Immature natural killer cell (primary cell): ENCODE measurements at places on chromosomes 4 and X. TPM values are rescaled to one million over a fixed set of nuclear protein-coding genes. Genes with fewer than 3 reads are reported as not detected.

ARMCX1 gene
- 0.21 TPM for polyA plus RNA-seq

DNA sequence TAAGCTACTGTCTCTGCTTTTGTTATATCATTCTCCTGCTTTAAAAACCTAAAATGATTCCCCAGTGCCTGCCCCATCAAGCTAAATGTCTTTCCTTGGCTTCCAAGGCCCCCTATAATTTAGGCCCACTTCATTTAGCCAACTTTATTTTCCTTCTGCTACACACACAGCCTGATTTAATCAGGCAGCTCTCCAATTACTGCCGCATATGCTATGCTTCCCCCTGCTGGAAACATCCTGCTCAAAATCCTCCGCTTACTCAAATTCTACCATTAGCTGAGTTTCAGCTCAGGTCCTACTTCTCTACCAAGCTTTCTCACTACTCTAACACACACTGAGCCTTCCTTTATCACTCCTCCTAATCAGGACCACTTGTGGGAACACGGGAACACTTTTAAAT lies 17.0 kb downstream of the LAMP2 start:
- peaks cover 3% of the 10 kb centered on the region for H3K36me3 ChIP-seq
- peaks cover 2% of the 10 kb centered on the region for H3K27me3 ChIP-seq
- no peak for DNase-seq
- H3K4me3 ChIP-seq, result no peak overlapping the region
- H3K27ac ChIP-seq, result peak overlapping the region; percentile 59

GAB3 gene
- polyA plus RNA-seq, result 15.6 TPM

TLR10 gene
- 0.72 TPM for polyA plus RNA-seq

DNA sequence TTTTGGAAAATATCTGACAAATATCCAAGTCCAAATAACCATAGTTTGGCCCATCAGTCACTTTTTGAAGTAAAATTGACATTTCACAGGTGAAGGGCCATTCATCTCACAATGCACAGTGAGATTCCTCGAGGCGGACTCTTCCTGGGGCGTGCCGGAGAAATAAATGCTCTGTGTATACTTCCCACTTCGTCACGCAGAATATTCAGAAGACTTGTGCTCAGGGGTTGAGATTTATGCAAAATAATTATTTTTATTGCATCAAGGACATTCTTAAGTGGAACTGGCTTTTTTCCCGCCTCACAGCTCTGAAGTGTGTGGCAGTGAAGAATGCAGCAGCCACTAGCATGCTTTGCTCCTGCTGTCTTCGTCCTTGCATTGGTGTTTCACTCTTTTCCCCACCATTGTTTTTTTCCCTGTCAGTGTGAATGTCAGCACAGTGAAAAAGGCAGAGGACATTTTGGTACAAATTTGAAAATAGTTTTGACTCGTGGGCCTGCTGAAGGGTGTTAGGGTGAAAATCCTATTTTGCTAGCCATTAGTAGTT lies 70.6 kb downstream of the FAM193A start:
- peaks cover 4% of the 10 kb centered on the region for H3K36me3 ChIP-seq
- no peaks in the 10 kb centered on the region for H3K27me3 ChIP-seq
- DNase-seq, result no peak
- H3K27ac ChIP-seq, result no peak overlapping the region
- H3K4me3 ChIP-seq, result no peak overlapping the region
- H3K4me1 ChIP-seq, result peaks cover 55% of the 10 kb centered on the region

GRCh38 chr4:45554423-45554822 lies 569.4 kb downstream of the GABRG1 start:
- no peaks in the 10 kb centered on the region for H3K27me3 ChIP-seq
- no peaks in the 10 kb centered on the region for H3K36me3 ChIP-seq
- no peak for DNase-seq
- H3K4me3 ChIP-seq, result no peak overlapping the region

GRCh38 chr4:98890702-98891455 lies 38.1 kb downstream of the EIF4E start:
- no peaks in the 10 kb centered on the region for H3K27me3 ChIP-seq
- no peak overlapping the region for H3K27ac ChIP-seq
- no peak overlapping the region for H3K4me3 ChIP-seq
- peaks cover 21% of the 10 kb centered on the region for H3K36me3 ChIP-seq
- DNase-seq, result no peak

GRCh38 chrX:134793978-134794377 lies 135.7 kb upstream of the PLAC1 start:
- H3K27ac ChIP-seq, result no peak overlapping the region
- no peak for DNase-seq
- no peak overlapping the region for H3K4me3 ChIP-seq
- peaks cover 2% of the 10 kb centered on the region for H3K27me3 ChIP-seq
- H3K36me3 ChIP-seq, result no peaks in the 10 kb centered on the region

GRCh38 chrX:120321520-120322281 lies 10.4 kb upstream of the TMEM255A start:
- DNase-seq, result no peak
- no peaks in the 10 kb centered on the region for H3K4me1 ChIP-seq
- no peak overlapping the region for H3K27ac ChIP-seq
- H3K4me3 ChIP-seq, result no peak overlapping the region
- H3K27me3 ChIP-seq, result peaks cover 2% of the 10 kb centered on the region
